ENCODE measurements at places on chromosomes 11 and 22.

DNA sequence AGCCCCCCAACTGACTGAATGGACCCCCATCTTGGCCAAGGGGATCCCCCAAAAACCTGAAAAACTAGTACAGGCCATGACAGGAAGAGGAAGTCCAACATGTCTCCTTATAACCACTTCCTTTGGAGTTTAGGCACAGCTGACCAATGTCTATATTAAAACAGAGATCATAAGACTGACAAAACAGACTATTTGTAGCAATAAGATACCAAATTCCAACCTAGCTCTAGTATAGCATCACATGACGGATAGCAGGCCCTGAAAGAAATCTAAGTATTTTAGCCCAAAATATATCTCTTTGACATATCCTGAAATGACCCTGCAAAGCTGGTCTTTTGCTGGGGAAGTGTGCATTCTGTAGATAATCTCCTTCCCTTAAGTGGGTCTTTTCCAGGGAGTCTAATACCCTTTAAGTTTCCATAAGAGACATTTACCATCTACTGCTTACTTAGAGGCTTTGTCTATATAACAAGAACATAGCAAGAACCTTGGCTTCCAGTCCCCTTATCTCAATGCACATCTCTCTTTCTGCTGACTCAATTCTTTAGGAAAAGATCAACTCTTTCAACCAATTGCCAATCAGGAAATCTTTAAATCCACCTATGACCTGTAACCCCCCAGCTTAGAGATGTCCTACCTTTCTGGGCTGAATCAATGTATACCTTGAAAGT is 34.9 kb upstream of the ACER3 start:
- no peak for DNase-seq

DNA sequence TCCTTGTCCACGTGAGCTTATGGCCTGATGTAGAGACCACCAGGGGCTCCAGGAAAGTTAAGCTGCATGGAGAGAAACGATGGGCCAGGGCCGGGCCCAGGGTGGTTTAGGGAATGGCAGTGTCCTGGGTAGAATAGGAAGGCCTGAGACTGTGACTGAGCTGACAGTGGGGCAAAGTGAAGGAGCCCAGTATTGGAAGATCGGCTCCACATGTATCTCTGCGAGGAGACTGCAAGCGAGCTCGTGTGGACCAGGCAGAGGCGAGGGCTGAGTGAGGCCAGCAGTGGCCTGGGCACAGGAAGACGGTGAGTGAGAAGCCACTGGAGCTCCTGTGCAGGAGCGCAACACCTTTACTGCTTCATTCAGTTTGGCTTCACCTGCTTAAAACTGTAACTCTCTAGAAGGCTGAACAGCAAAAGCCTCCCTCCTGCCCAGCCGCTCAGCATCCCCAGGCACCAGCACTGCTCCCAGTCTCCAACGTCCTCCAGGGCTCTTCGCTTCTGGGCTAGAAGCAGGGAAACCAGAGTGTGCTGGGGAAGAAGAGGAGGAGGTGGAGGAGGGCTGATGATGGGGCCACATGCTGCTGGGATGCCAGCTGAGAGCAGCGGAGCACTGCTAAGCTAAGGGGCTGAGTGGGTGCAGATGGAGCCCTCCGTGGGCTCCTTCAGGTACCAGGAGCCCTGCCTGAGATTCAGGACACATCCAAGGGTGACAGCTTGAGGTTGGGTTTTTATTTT is 13.5 kb downstream of the TCIRG1 start:
- no peak for DNase-seq

- DNase-seq = no peak
Measured at GRCh38 chr11:9090488-9091043, 833 bp downstream of the SCUBE2 start.

GRCh38 chr22:46220921-46221320 is 29.2 kb downstream of the CDPF1 start:
- DNase-seq = no peak

All from stimulated activated CD8-positive, alpha-beta memory T cell treated with anti-CD3 and anti-CD28 coated beads, Interleukin-4, amount 100 ng/mL, for 48 hours (primary cell).